ENCODE measurements at places on chromosomes 2 and 18. TPM values are rescaled to one million over a fixed set of nuclear protein-coding genes. Genes with fewer than 3 reads are reported as not detected.

- DNase-seq, result no peak
These were observed 146.9 kb upstream of the MAP3K20 start for GRCh38 chr2:172928756-172929155.

DNA sequence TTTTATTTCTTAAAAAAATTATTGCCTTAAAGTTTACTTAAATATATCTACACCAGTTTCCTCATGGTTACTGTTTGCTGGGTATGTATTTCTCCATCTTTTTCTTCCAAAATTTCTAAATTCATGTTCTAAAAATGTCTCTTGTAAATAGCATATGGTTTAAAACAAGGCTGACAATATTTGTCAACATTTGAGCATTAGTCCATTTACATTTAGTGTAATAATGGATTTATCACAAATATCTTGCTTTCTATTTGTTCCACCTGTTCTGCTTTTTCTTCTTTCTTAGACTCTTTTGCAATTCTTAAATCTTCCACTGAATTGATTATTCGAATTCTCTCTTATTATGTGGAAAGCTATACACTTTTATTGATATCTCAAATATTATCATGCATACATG lies 87.7 kb upstream of the SMAD7 start:
- DNase-seq, result no peak

Gene BMP10
- not detected for total RNA-seq

Gene R3HDM1
- 31.8 TPM for total RNA-seq

DNA sequence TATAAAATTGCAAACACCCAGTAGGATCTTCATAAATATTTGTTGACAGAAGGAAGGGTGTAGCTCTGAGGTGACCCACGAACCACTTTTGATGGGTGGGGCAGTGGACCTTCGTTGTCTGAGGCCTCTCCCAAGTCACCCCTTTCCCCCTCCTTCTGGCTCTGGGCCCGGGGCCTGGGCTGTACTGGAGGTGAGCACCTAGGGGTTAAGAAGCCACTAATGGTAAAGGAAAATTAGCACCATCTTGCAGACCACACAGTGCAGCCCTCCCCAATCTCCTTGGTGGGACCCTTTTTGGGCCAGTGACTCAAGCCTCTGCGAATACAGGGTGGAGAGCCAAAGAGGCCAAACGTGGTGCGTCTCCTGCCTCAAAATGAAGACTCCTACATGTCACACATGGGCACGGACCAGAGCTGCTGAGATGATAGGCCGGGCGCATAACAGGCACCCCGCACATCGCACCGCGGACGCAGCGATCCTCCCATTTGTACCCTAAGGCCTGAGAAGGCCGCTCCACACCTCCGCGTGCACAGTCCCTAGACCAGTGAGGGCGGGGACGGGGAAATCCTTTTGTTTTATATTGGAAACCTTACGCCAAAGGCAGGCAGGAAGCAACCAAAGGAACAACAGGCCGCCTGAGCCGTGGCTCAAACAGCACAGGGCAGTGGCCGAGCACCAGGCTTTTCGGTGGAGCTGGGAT lies 31.9 kb upstream of the ATP6V1B1 start:
- no peak for DNase-seq

DNA sequence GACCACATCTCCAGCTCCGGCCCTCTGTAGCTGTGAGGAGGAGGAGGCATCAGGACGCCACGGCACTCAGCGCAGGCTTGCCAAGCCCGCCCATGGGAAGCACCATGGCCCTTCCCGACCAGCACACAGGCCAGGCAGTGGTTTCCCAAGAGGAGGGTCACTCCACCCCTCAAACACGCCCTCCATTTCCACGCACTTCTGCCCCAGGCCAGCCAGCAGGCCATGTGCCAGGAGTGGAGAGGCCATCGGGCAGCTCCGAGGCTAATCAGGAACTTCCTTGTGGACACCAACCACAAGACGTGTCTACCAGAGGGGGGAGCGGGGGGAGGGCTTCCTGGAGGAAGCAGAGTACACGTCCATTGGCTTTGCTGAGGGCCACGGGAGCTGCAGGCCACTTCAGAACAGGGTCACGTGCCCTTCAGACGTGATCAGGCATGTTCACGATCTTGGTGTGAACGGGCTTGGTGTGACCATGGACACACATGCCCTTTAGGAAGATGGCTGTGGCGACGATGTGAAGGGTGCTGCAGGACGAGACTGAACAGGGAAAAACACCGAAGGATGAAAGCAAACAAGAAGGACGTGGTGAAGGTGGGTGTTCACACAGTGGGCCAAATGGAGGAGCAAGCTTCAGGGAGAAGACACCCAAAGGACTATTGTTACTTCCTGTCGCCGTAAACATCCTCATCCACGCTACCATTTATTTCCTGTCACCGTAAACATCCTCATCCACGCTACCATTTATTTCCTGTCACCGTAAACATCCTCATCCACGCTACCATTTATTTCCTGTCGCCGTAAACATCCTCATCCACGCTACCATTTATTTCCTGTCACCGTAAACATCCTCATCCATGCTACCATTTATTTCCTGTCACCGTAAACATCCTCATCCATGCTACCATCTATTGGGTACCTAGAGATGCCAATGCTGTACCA lies 6.5 kb upstream of the MTERF4 start:
- no peak for DNase-seq

DNA sequence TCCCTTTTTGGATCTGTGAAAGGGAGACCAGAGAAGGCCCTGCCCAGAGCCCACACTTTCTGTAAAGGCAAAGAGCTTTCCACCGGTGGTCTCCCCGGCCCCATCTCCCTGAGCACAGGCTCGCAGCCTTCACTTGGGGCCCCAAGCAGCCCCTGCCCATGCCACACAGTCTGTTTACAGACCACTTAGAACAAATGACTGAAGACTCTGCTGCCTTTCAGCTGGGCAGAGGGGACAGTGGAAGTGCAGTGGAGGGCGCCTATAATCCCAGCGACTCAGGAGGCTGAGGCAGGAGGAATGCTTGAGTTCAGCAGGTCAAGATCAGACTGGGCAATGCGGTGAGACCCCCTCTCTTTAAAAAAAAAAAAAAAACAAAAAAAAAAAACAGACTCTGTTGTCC lies 28.9 kb downstream of the SERTAD2 start:
- no peak for DNase-seq

DNA sequence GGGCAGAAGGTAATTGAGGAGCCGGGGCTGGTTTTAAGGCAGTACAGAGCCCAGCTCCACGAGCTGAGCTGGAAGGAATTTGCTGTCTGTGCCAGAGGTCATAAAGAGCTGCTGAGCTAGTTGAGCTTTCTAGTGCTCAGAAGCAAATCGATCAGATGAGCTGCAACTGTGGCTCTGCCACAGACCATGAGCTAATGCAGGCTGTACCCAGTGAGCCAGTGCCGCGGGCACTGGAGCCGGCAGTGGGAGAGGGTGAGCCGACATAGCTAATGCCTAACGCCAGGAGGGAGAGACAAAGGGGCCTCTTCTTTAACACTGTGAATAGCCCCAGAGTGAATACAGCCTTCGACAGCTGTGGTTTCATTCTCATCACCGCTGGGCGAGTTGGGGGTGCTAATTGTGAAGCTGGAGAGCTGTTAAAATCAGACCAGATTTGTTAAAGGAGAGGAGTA lies 410.1 kb upstream of the TCF4 start:
- no peak for DNase-seq

Gene ST8SIA3
- total RNA-seq, result not detected
